ENCODE measurements at places on chromosomes 5 and 9. TPM values are rescaled to one million over a fixed set of nuclear protein-coding genes. Genes with fewer than 3 reads are reported as not detected.

The KCNIP1 gene
- 5.3 TPM for total RNA-seq

The TRIM7 gene
- 0.76 TPM for total RNA-seq

The PCA3 gene
- 0.33 TPM for total RNA-seq

The PHYKPL gene
- 76.2 TPM for total RNA-seq

The ORM2 gene
- total RNA-seq: not detected

The FRMD3 gene
- total RNA-seq: 8.0 TPM

The DOLPP1 gene
- total RNA-seq: 20.2 TPM

The PIP5K1B gene
- total RNA-seq: 9.8 TPM

The ANXA2R gene
- 0.74 TPM for total RNA-seq

The CDH9 gene
- 0.68 TPM for total RNA-seq

The C5orf52 gene
- total RNA-seq: not detected

The BTNL3 gene
- total RNA-seq: 0.82 TPM

The IFNK gene
- total RNA-seq: not detected

Measured in type B pancreatic cell (in vitro differentiated cells).